Activated CD8-positive, alpha-beta memory T cell treated with anti-CD3 and anti-CD28 coated beads for 4 hours (primary cell): ENCODE measurements at places on chromosomes 7 and 10.

DNA sequence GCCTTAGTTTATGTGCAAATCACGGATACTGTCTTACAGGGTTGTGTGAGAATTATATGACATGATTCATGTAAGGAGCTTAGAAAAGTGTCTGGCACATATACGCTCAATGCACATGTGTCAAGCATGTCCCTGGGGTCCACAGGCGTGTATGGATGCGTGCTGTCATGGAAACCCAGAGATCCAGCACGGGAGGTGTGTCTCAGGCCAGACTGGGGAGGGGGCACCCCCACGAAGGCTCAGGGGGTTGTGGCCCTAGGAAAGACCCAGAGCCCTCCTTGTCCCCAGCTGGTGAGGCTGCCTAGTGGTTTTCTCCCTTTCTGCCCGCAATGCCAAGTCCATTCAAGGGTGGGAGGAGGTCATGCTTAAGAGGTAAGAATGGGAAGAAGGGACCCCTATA lies 9.1 kb downstream of the BTBD16 start:
- no peak for DNase-seq

DNA sequence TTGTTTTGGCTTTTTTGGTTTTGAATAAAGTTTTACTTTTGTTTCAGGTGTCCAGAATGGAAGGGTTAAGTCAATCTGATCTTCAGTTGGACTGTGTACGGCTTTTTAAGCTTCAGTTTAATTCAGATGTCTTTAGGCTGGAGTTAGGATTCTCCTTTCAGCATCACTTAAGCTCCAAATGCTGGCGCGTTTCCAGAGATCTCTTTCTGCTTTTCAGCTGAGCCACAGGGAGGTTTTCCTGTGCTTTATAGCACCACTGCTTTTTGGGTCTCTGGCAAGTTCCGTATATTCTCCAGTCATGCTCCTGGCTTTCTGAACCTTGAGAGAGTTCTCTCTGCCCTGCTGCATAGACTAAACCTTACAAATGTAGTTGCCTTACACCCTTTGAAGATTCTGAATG lies 60.0 kb downstream of the VTI1A start:
- no peak for DNase-seq

GRCh38 chr7:90625562-90625961 lies 29.4 kb downstream of the CDK14 start:
- DNase-seq = no peak

GRCh38 chr7:106723398-106723797 lies 62.4 kb upstream of the CCDC71L start:
- DNase-seq = no peak

GRCh38 chr10:49079499-49079898 lies 35.8 kb downstream of the VSTM4 start:
- no peak for DNase-seq
